ENCODE measurements at places on chromosomes 4 and X.

GRCh38 chrX:134794692-134795091, 136.4 kb upstream of the PLAC1 start:
- no peak for DNase-seq

GRCh38 chrX:51862920-51863319, 30.5 kb upstream of the MAGED1 start:
- no peak for DNase-seq

DNA sequence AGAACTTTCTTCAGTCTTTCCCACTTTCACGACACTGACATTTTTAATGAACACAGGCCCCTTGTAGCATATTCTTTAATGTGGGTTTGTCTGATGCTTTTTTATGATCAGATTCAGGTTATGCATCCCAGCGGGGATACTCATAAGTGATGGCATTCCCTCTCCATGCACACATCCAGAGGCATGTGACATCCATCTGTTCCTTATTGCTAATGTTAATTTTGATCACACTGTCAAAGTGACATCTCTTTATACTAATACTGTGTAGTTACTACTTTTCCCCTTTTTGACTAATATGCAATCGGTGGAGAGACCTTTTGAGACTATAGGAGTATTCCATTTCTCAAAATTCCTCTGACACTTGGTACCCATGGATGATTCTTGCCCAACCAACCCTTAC, 43.8 kb upstream of the HS3ST1 start:
- DNase-seq, result no peak

DNA sequence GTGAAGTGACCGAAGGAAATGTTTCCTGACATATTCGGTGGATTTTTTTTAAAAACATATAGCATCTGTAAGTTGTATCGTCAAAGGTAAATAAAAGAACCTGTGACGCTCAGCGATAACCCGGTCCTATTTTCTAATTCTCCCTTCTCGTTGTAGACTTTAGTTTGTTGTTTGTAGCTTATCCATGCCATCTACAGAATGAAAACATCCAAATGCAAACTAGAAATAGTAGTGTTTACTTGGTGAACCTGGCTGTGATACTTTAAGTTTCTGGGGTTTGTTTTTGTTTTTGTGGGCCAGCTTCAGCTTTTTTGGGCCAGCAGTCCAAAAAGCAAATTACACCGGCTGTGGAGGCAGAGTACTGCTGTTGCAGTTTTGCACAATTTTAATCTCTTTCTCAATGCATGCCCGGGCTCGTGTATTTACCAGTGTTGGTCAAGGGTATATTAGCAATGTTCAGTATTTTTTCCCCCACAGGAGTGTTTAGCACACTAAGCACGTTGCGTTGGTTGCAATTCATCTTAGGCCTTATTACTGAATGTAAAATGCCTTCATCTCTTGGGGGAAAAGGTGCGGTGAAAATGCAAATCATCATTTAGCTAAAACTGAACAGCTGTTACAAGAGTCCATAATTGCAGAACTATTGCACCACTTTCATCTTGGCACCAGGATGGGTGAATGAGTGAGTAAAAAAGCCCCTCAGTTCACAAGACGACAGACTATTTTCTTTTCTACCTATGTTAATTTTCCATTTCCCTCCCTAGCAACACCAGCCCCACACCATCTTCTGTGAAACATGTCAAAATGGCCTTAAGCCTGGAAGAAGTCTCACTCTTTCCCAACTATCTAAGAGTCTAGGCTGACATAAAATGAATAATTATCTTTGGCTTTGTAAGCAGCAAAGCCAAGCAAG, 1.7 kb upstream of the CNOT6L start:
- no peak for DNase-seq

- DNase-seq, result no peak
These were observed 40.3 kb downstream of the LRBA start for GRCh38 chr4:150974750-150975149.

DNA sequence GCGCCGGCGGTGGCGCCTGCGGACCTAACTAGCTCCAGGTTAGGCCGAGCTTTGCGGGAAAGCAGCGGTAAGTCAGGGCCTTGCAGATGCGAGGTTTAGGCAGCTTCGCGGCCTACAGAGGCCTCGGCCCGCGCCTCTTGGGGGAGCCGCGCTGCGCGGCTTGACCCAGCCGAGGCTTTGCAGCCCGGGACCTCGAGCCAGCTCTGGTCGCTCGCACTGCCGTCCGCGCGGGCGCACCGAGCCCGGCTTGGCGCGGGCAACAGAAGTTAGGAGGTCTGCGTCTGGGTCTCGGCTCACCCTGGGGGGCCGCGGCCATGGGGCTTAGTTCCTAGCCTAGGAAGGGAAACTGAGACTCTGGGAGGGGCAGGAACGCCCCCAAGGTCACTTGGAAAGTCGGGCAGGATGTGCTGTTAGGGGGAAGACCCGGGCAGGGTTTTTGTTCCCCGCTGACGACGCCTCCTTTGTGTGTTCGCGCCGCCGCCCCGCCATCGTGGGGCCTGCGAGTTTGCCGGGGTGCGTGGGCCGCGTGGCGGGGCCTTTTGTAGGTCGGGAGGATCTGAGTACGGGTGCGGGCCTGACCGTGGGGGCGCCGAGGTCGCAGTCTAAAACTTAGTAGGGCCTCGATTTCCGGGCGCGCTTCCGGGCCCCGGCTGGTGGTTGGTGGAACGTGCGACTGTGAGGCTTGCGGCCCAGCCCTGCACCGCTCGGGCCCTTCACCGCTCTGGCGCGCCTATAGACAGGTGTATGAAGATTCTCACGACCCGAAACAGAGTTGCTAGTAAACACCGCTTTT, 482 bp downstream of the RNF4 start:
- DNase-seq, result peak; percentile 48

- DNase-seq, result no peak
These were observed 29.0 kb downstream of the VCX3A start for GRCh38 chrX:6505960-6506359.

DNA sequence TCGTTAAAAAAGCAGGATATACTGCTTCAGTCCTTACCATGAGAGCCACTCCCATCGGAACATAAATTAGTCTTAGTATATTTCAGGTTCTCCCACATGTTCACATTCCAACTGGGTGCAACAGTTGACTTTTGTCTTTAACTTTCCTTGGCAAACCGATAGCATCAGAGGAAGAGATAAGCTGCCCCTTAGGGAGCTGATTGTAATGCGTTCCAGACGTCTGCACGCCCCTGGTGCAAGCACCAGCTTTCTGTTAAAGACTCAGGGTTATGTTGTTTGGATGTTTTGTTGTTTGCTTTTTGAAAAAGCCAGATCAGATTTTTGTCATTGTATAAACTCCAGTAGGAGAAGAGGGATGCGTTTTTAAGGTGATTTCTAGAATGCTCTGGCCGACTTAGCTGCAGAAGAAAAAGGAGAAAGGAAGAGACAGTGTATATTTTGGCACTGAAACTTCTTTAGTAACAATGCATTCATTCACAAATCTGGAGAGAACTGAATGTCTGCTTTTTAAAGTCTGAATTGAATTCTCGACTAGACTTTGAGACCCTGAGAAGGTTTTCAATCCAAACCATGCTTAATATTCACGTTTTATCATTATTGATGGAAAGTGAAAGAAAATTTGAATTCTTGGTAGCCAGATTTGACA, 160.9 kb downstream of the CBR4 start:
- no peak for DNase-seq

- no peak for DNase-seq
These were observed 1163.2 kb downstream of the PCDH18 start for GRCh38 chr4:136369073-136369472.

- DNase-seq, result no peak
These were observed 755.4 kb downstream of the SH3BGRL start for GRCh38 chrX:81957318-81957717.

- DNase-seq, result no peak
These were observed 19.6 kb downstream of the CLCN4 start for GRCh38 chrX:10176121-10177003.
